Stimulated activated CD4-positive, alpha-beta T cell treated with anti-CD3 and anti-CD28 coated beads, TNF-alpha, amount 100 ng/mL, for 4 hours (primary cell): ENCODE measurements at places on chromosomes 5 and 9.
A peak's percentile ranks its signal among the peaks of the same experiment; 100 is the strongest.

DNA sequence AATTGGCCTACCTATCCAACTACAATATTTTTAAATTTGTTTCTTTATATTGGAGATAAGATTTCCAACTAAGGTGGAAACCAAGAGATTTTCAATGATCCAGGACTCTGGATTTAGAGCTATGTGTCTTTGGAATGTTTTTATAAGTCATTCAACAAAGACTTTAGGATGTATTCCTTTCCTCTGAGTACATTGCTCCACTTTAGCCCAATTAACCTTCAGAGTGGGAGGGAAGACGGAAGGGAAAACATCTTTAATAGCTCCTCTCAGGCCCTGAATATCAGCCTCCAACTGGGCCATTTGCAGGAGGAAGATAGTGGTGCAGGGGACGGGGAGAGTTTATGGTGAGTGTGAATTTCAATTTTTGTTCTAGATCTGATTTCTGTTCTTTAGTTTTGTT, 239.2 kb downstream of the PIK3R1 start:
- DNase-seq, result no peak

DNA sequence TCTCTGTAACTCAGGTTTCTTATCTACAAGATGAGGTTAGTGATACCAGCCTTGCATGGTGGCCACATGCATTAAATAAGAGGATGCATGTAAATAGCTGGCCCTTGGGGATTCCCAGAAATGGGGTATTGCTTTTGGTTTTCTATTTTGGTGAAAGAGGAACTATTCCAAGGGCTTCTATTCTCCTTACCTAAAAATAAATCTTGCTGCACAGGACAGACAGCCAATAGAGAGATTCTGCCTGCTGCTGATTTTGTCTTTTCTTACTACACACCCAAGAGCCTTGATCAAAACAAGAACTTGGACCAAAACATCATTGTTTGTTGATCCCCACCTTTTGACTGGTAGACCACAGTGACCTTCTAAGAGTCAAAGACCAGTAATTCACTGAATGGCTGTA, 161.8 kb downstream of the PJA2 start:
- no peak for DNase-seq

GRCh38 chr5:149434162-149435014, 55.3 kb upstream of the IL17B start:
- peak; percentile 31 for DNase-seq

GRCh38 chr5:91288118-91288916, 94.8 kb downstream of the ARRDC3 start:
- DNase-seq, result no peak

DNA sequence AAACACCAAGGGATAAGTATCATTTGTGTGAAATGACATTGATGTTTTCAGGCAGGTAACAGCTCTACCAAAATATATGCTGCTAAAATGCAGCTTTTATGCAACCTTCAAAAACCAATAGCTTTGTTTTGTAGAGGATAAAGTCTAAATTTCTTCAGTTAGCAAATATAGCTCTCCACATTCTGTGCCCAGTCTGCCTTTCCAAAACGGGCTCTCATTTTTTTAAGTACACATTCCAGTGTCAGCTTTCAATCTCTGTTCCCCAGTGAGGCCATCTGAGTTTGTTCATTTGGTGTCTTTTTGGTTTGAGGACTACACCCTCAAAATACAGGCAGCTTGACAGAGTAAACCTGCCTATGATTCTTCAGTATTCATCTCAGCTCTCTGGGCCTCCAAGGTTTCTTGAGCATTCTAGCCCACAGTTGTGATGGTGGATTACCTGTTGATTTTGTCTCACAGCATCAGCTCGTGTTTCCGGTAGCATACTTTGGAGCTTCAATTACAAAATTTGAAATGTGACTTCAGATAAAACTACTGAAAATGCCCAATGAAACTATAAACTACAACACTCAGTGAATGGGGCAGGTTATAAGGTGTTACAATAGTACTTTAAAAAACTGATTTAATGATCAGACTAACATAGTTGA, 55.7 kb downstream of the NR3C1 start:
- DNase-seq, result no peak

DNA sequence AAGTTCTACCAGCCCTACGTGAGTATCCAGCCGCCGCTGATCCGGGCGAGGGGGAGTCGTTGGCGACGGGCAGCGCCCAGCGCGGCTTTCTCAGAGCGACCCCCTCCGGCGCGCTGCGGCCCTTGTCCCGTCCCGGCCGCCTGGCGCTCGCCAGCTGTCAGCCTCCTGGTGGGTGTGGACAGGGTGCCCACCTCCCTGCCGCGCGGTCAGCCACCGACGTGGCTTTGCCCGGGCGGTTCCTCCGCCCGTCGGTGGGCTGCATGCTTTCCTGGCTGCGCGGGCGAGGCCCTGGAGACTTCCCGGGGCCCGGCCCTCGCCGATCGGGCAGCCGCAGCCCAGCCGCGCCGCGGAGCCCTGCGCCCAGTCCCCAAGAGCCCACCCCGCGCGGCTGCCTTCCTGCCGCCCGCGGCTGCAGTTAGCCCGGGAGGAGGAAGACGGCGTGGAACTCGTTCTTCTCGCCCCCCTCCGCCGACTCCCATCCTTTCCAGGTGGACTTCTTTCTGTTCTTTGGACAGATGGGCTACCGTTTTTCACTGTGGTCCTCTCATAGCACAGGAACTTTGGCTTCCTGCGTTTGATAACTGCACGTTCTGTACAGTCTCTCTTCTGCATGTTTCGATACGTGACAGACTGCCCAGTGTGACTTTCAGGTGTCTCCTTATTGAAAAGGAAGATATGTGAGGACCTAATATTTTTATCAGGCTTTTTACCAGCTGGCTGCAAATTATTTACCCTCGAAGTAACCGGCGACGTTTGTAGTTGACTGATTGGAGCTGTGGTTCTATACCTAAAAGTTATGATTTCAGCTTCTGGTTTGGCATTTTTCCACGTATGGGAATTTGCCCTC, 577 bp downstream of the AP3S1 start:
- peak; percentile 22 for DNase-seq

DNA sequence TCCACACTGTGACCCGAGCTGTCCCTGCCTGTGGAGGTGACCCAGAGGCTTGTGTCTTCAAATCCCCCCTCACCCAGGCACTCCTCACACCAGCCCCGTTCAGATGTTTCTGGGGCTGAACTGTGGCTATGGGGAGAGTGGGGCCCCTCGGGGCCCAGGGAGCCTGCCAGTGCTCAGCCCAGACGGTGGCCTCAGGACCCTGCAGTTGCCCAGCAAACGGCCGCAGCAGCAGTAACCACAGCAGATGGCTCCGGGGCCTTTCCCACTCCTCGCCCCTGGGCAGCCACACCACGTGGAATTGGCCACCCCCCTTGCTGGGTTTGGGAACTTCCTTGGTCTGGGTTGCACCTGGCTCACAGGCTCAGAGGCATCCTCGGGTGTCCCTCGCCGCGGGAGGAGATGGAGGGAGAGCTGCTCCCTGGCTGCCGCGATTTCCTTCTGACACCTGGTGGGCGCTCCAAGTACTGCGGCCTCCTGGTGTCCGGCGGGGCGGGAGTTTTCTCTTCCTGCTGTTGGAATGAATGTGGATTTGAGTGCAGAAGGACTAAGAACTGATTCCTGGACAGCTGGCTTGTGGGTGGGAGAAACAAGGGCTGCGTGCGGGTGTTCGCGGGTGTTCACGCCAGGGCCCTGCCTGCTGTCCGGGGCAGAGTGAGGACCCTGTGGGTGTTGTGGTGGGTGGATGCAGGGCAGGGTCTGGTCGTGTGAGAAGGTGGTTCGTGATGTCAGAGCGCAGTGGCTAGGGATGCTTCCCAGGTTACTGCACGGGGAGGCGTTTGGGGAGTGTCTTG, 97.5 kb downstream of the COL5A1 start:
- peak; percentile 8 for DNase-seq

DNA sequence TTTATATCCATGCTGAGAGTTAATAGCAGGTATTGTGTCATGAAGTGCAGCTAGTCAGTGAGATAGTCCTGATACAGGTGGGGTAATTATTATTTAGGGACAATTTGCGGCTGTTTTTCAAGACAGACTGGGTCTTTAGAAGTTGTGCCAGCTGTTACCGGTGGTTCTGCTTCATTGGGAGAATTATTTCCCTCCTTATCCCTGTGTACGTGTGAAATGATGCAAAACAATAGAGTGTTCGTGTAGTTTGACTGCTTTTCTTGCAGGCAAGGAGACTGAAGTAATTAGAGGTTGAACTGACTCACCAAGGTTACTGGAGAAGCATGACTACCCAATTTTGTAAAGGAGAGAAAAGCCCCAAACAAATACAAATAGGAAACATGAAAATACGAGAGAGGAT, 101.7 kb downstream of the ARRDC3 start:
- DNase-seq, result no peak

DNA sequence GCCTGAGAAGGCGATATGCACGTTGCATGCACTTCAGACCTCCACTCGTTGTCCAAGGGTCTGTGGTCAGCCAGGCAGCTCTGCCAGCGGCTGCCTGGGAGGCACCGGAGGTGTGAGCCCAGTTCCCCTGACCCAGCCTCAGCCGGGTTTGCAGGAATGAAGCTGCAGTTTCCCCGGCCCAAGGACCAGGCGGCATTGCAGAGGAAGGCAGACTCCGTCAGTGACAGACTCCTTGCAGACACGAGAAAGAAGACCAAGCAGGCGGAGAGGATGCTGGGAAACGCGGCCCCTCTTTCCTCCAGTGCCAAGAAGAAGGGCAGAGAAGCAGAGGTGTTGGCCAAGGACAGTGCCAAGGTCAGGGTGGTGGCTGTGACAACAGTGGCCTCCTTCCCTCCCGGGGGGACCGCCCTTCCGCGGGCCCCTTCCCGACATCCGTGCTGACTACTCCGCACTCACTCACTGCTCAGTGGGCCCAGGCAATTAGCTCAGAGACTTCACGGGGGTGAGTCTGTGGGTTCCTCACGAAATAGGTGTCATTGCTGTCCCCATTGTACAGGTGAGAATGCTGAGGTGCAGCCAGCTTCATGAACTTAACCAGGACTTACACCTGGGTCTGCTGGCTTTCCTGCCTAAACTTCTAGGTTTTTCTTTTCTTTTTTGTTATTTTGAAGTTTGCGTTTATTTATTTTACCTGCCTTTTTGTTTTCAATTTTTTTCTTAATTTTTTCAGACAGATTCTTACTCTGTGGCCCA, 10.8 kb upstream of the AIF1L start:
- no peak for DNase-seq

- no peak for DNase-seq
Measured at GRCh38 chr5:82748688-82749460, 328.3 kb downstream of the TMEM167A start.

GRCh38 chr5:129359450-129359849, 100.6 kb upstream of the ADAMTS19 start:
- no peak for DNase-seq

DNA sequence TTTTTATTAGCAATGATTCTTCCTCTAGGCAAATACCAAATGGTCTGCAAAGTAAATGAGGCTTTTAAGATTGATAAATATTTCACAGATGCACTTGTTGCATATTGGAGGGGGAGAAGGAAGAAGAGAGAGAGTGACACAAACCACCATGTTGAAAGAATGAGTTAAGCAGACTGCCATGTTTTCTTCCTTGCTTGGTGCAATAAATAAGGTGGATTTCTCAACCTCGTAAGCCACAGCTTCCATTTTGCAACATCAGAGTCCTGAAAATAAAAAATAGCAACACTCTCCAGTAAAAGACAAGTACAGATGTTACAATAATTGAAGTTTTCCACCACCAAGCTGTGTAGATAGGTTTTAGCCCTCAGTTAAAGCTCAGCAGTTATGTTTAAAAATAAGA, 202.9 kb downstream of the SGCD start:
- no peak for DNase-seq

DNA sequence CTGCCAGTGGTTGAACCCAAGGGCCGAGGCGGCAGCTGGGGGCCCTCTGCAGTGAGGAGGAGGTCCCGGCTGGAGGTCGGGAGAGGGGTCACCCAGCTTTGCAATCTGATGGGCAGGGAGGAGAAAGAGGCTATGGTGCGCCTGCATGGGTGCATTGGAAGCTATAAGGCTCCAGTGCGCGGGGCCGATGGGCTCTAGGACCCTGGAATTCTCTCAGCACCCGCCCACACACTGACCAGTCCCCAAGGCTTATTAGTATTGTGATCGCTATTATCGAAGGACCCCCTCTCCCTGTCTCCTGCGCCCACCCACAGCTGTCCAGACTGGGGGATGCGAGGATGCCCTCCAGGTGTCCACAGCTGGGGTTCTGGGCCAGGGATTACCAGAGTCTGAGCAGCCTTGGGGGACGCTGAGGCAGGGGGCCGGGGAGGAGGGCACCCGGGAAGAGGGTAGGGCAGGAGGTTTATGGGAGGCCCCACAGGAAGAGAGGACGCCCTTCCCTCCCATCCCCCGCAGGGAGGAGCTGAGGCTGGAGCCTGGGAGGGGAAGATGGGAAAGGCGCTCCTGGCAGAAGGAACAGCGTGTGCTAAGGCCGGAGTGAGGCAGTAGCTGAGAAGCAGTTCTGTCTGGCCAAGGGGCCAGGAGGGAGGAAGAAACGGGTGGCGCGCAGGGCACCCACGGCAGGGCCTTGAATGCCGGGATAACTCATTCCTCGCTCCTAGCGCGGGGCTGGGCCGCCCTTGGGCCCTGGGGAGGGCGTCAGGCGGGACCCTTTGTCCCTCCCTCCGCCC, 24.2 kb downstream of the C9orf50 start:
- no peak for DNase-seq

- no peak for DNase-seq
Measured at GRCh38 chr9:14097215-14097614, 216.7 kb downstream of the NFIB start.

DNA sequence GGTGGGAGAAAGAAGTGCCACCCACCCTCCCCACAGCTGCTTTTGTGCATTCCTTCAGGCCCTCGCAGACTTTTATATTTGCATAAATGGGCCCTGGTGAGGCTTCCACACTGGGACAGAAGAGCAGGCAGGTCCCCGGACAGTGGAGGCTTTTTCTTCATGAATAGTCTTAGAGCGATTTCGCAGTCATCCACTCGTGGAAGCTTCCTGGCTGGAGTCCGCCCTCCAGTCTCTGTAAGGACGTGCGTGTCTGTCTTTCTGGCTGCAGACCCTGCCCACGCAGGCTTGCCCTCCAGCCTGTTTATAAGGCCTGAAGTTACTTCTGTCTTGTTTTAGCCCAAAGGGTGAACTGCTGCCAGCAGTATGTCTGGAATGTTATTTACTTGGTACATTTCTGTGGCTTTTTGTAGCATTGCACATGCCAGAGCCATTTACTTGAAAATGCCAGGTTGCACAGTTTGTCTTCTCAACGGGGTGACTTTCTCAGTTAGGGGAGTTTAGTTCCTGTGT, 195.7 kb downstream of the AOPEP start:
- DNase-seq, result no peak

GRCh38 chr9:120616966-120617935, 37.3 kb upstream of the CDK5RAP2 start:
- no peak for DNase-seq

GRCh38 chr9:90445391-90445790, 197.2 kb downstream of the DIRAS2 start:
- no peak for DNase-seq

GRCh38 chr5:80268916-80269315, 13.1 kb upstream of the SERINC5 start:
- no peak for DNase-seq

- DNase-seq, result no peak
Measured at GRCh38 chr9:119027901-119028699, 341.1 kb downstream of the BRINP1 start.

DNA sequence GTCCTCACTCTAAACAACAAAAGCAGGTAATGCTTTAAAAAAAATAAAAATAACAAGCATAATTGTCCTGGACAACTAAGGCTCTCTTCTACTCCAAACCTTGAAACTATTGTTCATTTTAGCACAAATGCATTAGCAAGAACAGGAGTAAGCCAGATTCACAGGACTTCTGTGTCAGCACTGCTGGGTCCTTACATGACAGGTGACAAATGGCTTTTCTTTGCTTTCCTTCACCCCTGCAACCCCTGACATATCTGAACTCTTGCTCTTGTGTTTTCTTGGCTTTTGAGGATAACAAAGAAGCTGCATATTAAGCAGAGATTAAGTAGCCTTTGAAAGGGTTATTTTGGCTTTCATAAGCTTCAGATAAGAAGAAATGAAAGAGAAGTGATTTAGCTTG, 71.1 kb downstream of the ZNF474 start:
- no peak for DNase-seq
